T-helper 9 cell (primary cell): ENCODE measurements at places on chromosomes 16 and 17.

GRCh38 chr16:11488304-11488703 lies 98.4 kb downstream of the LITAF start:
- DNase-seq, result no peak

- DNase-seq, result no peak
Measured at GRCh38 chr17:48179071-48179945, 71.7 kb downstream of the SNX11 start.

GRCh38 chr16:87015021-87015420 lies 302.2 kb downstream of the C16orf95 start:
- DNase-seq, result no peak

DNA sequence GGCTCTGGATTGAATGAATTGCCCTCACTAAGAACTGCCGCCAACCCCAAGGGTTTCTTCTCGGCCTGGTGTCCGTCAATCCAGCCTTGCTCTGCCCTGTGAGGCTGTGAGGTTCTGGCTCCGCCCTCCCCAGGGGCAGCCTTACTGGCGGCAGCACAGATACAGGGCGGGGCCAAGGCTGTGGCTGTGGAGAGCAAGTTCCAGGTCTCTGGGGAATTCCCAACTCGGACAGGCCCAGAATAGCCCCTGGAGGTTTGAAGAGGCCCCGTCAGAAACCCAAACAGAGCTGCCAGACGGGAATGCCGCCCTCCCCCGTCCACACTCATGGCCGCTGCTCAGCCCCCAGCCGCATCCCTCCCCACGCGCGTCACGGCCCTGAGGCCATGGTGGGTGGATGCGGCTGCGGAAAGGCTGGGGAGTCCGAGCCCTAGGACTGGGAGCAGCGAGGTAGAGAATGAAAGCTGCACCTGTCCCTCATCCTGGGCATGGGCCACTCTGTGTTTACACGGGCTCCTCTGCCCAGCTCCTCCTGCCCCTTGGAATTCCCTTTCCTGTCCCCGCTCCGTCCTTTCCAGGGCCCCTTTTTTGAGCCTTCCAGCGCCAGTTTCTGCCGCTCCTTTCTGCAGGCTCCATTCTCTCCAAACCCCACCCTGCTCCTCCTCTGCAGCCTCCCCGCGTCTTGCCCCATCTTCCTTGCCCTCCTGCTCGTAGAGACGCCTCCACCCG lies 660 bp upstream of the PRRT2 start:
- DNase-seq, result peak; percentile 59

DNA sequence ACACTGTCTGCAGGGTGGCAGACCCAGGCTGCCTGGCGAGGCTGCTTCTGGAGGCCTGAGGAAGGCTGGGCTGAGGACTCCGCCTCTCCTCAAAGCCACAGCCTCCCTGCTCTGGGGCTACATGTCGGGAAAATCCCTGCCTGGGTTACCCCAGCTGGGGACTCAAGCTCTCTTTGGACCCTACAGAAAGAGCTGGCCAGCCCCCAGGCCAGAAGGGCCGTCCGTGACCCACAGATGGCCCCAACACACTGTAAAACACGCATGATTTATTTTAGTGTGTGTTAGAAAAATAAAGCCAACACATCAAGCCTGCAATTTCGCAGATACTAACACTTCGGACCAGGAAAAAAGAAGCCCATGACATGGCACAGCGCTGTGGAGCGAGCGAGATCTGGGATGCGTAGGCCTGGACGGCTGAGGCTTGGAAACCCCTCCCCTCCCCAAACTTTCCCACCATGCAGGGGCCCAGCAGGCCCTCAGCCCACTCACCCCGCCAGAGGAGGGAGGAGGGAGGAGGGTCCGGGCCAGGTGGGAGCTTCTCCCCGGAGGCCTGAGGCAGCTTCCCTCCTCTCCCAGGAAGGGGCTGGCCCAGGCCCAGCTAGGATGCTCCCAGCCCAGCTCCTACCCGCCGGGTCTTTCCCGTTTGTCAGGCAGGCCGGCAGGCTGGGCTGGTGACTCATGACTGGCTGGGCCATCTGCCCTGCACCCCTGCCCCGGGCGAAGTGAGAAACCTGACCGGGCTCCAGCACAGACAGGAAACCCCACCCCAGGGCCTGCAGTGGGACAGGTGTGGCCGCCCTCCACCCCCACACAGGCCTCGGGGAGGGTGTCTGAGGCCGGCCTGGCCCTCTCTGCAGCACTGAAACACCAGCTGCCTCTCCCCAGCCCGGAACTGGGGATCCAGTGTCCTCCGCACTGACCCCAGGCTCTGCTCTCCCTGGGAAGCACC lies 34.1 kb upstream of the SLC38A10 start:
- no peak for DNase-seq
